ENCODE measurements at places on chromosomes 11 and 22. TPM values are rescaled to one million over a fixed set of nuclear protein-coding genes. Genes with fewer than 3 reads are reported as not detected.

Gene ANGPTL5
- 1.3 TPM for total RNA-seq

GRCh38 chr11:123454060-123454651, 24.1 kb downstream of the GRAMD1B start:
- no peak for DNase-seq
- no peaks in the 10 kb centered on the region for H3K4me1 ChIP-seq
- no peak overlapping the region for H3K27ac ChIP-seq
- H3K36me3 ChIP-seq, result no peaks in the 10 kb centered on the region
- H3K27me3 ChIP-seq, result no peaks in the 10 kb centered on the region

DNA sequence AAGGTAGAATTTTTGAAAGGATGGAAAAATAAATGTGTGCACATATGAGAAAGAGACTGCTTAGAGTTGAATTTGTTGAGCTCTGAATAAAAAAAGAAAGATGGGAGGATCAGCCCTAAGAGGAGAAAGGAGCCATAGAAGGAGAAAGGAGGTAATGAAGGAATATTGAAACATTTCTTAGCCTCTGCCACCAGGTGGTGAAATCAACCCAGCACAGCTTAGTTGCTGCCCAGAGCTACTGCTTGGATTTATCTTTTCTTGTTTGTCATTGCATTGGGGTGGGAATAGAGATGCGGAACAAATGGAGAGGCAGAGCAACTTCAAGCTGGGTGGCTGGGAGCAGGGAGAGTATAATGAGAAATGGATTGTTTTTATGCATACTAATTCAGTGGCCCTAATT, 80.4 kb downstream of the SERGEF start:
- H3K4me3 ChIP-seq, result no peak overlapping the region
- H3K27me3 ChIP-seq, result no peaks in the 10 kb centered on the region
- no peak for DNase-seq
- H3K4me1 ChIP-seq, result no peaks in the 10 kb centered on the region

DNA sequence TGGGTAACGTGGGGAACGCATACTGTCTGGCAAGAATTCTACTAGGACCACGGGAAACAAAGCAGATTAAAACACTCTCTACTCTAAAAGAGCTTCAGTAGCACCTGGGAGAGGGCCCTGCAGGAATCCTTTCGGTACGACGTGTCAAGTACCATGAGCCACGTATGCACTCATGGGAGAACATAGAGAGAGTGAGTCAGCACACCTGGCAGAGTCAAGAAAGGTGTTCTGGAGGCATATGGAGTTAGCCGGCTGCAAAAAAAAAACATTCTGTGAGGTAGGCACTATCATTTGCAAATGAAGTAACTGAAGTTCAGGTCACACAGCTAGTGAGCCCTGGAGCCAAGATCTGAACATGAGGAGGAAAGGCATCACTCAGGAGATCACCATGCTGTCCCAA, 71.1 kb upstream of the BID start:
- peaks cover 5% of the 10 kb centered on the region for H3K4me1 ChIP-seq
- no peak overlapping the region for H3K4me3 ChIP-seq

DNA sequence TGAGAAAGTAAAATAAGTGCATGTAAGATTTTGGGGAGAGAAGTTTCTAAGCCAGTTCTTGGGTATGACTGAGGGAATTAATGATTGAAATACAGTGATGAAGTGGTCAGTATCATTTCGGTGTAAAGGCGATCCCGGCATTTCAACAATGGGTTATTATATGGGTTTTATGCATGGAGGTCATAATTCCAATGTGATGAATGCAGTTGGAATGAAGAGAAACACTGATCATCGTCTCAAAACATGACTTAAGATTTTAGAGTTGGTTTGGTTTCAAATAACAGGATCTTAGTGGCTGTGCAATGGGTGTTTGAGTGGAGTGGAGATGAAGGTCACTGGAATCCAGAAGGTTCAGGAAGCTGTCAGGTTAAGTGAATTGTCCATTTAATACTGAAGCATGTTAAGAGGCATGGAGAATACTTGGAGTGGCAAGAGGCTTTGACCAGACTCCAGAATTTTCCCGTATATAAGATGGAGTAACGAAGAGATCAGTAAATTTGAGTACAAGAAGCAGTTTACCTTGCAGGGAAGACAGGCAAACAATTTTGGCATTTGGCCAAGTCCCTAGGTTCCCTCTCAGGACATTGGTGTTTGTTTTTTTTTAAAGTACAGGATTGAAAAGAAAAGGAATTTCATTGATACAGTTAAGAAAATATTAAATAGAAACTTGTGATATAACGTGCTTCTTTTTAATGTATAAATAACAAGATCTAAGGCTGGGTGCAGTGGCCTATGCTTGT, 96.4 kb upstream of the BIRC3 start:
- H3K27me3 ChIP-seq, result no peaks in the 10 kb centered on the region
- no peak overlapping the region for H3K4me3 ChIP-seq
- H3K36me3 ChIP-seq, result no peaks in the 10 kb centered on the region
- peaks cover 2% of the 10 kb centered on the region for H3K4me1 ChIP-seq
- no peak overlapping the region for H3K27ac ChIP-seq

- DNase-seq, result no peak
- no peak overlapping the region for H3K4me3 ChIP-seq
- peaks cover 3% of the 10 kb centered on the region for H3K4me1 ChIP-seq
These were observed 85.1 kb downstream of the TRIM44 start for GRCh38 chr11:35747668-35748067.

- H3K36me3 ChIP-seq, result no peaks in the 10 kb centered on the region
- H3K4me1 ChIP-seq, result no peaks in the 10 kb centered on the region
- H3K4me3 ChIP-seq, result no peak overlapping the region
- H3K27me3 ChIP-seq, result no peaks in the 10 kb centered on the region
These were observed 1.5 kb downstream of the OR51B4 start for GRCh38 chr11:5300251-5300650.

DNA sequence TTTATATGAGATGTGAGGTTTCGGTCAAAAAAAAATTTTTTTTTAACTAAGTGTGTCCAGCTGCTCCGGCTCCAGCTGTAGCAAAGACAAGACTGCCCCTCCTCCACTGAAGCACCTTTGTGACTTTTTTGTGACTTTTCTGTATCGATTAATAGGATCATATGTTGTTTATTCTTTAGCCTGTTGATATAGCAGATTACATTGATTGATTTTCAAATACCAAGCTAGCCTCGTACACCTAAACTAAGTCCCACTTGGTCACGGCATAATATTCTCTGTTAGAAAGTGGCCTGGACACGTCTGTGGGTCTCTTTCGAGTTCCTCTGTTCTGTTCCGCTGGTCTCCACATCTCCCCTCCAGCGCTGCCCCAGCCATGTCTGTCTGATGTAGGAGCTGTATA, 126.8 kb downstream of the IGLL1 start:
- no peaks in the 10 kb centered on the region for H3K27me3 ChIP-seq
- H3K4me3 ChIP-seq, result no peak overlapping the region
- no peak for DNase-seq
- H3K4me1 ChIP-seq, result no peaks in the 10 kb centered on the region
- H3K27ac ChIP-seq, result no peak overlapping the region

GRCh38 chr11:93952082-93952780, 68.9 kb upstream of the HEPHL1 start:
- H3K27ac ChIP-seq, result no peak overlapping the region
- no peaks in the 10 kb centered on the region for H3K36me3 ChIP-seq
- DNase-seq, result no peak

GRCh38 chr11:5507933-5508305, 1.8 kb downstream of the UBQLN3 start:
- H3K4me1 ChIP-seq, result no peaks in the 10 kb centered on the region
- no peak overlapping the region for H3K27ac ChIP-seq
- no peak for DNase-seq
- H3K36me3 ChIP-seq, result no peaks in the 10 kb centered on the region
- H3K27me3 ChIP-seq, result no peaks in the 10 kb centered on the region
- H3K4me3 ChIP-seq, result no peak overlapping the region
